Retinal pigment epithelial cell (primary cell): ENCODE measurements at places on chromosomes 7 and 10.

DNA sequence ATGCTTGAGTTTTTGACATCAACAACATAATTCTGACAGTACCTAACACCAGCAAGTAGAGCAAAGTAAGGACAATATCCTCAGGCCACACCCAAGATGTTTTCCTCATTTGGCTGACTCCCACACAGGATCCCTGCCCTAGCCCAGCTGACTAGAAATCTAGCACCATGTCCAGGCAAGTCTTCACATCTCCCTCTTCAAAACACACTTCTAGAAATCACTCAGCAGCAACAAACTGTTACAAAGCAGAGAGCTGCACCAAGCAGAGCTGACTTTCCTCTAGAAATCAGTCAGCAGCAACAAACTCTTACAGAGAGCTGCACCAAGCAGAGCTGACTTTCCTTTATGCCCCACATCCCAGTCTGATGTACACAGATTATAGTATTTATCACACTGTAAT, 7.7 kb downstream of the TMEM168 start:
- no peak for DNase-seq

DNA sequence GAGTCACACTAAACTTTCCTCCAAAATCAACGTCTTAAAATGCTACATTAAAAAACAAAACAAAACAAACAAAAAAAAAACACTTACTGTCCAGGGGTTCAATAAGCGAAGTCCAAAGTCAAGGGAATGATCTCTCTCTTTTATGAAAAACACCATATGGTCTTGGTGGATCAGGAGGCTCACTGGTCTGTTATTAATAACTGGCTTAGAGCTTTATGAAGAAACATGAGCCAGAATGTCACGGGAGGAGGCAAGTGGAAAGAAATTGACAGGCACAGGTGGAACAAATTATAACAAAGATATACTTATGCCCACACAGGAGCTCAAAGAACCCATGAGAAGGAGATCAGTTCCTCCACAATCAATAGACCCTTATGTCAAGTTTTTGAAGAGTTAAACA, at the start of gene MRLN:
MRLN (minus strand) TSS at position 189 of the 400 bp plus-strand sequence.
- no peak for DNase-seq

DNA sequence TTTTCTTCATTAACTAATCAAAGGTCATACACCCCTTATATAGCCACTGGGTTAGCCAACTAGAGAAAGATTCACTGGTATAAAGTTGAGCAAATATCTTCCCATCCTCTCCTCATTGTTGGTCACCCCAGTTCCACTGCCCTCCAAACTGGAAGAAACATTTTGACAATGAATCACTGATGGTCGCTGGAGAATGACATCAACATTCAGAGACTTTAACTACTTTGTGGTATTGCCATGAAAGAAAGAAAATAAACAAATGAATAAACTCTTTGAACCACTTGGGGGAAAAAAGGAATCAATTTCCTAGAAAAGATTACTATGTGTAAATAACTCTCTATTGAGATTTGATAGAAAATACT, 23.4 kb downstream of the HYCC1 start:
- no peak for DNase-seq

DNA sequence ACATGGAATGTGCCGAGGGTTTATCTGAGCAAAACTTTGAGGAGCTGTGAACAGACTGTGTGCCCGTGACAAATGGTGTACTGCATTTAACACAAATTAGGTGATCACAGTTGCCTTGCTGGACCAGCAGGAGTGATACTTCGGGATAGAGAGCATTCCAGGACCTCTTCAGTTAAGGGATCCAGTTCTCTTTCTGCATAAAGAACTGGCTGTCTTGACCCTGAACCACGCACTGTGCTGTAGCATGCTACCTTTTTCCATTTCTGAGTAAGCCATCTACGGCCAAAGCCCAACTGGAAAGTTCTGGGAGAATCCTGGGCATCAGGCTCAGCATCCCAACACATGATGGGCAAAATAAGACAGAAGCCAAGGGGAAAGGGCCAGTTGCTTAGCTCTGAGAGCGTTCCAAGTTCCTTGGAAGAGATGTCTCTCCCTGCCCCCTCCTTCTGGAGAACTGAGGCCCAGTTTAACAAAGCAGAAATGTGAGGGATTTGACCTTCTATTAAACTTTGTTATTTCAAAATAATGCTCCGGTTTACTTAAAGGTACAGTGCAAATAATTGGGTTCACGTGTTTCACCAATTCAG, 37.9 kb upstream of the ADD3 start:
- DNase-seq: no peak

DNA sequence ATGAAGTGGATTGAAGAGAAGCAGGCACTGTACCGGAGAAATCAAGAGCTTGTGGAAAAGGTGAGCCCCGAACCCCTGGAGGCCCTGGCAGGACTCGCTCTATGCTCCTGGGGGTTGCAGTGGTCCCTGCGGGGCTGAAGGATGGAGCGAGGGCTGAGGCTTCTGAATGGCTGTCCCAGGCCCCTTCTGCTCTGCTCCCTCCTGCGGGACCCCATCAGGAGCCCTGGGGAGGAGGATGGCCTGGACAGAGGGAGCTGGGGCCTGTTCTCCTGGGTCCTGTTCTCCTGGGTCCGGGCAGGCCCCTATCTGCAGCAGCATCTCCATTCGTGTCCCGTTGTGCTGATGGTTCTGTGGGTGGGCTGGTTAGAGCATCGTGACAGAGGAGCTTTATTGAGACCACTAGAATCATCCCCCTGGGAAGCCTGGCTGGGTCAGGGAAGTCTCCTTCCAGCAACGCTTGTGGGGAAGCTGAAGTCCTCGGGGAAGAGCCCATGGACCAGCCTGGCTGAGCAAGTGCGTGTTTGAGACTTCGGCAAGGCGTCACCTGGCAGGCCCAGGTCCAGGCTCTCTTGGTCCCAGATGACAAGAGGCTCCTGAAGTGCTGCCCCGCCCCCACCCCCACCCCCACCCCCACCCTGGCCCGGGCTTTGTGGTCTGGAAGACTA, 41.1 kb upstream of the DPYSL4 start:
- DNase-seq: no peak

DNA sequence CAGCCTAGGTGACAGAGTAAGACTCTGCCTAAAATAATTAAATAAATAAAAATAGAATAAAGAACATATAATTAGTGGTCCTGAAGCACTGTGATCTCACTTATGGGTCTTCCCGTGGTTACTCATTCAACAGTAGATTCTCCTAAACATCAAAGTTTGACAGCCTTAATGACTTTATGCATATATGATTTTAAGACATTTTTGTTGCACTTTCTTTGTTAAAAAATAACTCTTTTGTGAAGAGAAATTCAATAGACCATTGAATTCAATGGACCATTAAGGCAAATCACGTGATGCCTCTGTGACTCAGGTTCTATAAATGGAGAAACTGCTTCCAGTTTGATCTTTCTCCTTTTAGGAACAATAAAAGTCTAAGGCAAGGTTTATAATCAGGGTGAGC, 59.6 kb downstream of the ATOH7 start:
- no peak for DNase-seq

- no peak for DNase-seq
Observed at GRCh38 chr10:16915300-16915699, 98.1 kb upstream of the RSU1 start.

DNA sequence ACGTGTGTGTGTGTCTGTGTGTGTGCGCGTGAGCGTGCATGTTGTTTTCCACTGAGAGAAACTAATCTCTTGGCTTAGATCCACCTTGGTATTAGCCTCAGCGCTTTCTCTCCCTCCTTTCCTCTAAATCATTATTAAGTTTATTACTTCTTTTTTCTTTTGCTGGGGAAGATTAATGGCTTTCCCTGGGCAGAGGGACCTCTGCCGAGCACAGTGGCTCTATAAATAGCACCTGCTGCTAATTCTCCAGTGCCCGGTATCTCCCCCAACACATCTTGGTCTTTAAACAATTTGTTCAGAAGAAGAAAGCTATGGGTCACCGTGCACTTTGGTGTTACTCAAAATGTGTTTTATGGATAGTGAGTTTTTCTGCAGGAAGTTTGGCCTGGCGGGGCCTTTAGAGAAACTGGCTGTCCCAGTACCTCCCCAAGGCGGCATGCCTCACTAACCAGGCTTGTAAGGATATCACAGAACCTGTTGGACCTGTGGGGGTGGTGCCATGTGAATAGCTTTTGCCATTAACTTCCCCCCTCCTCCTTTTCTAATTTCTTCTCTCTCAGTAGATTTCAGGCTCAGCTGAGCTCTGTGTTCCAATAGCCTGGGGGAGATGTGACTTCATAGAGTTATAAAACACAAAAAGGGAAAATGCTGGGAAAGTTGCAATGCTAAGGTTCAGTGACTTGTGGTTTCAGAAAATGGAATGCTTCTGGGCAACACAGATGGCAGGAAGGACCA, 70.1 kb upstream of the RAB11FIP2 start:
- DNase-seq: peak; percentile 55

- DNase-seq: no peak
Observed at GRCh38 chr7:82549616-82550285, 106.2 kb upstream of the CACNA2D1 start.

DNA sequence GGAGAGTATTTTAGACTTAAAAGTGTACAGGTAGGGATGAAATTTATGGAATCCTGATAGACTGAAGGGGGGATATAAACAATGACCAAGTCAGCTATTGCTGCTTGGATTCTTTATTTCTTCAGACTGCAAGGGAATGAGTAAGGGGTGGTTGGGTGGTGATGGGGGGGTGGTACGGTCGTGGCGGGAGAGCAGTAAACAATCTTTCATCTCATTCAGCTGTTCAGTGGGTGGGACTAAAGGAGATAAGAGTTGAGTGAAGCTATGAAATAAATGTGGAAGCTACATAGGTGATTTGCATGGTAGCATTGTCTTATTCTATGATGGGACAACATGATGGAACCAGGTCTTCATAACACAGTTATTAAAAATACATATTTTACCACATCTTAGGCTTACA, 1.8 kb downstream of the SEPTIN7 start:
- no peak for DNase-seq

- no peak for DNase-seq
Observed at GRCh38 chr7:142401951-142402350, 144.1 kb upstream of the PRSS58 start.

DNA sequence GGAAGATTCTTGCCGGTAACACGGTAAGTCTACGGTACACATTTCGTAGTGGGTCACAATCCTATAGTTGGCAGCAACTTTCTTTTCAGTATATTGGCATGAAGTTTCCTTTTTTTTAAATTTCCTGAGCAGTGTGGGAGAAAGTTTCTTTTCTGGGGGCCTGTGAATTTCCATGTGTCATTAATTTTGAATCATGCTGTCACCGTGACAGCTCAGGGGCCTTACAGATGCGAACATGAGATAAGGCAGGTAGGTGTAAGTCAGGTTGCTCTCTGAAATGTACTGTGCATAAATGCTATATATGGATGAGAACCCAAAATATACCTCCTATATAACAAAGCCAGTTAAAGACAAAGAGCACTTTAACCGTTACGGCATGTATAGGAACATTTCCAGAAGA, 65.4 kb upstream of the SEM1 start:
- DNase-seq: no peak

GRCh38 chr10:107230887-107231286, 66.4 kb upstream of the SORCS1 start:
- DNase-seq: no peak

DNA sequence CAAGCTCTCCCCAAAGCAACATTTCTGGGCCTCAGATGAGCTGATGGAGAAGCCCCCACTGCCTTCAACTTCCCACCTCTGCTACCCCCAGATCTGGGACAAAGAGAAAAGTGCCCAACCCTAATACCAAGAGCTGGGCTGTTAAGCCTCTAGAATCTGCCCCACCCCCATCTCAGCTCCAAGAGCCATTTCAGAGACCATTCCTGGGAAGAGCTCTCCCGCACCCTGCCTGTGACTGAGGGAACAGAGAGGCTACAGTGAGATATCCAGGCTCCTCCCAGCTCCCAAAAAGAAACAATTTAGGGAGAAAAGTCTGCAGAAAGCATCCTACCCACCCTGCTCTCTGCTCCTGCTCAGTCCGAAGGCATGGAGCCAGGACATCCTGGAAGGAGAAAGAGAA, 2.5 kb upstream of the KCNH2 start:
- DNase-seq: no peak

- DNase-seq: peak; percentile 20
Observed at GRCh38 chr7:96952974-96953391, 52.4 kb upstream of the DLX6 start.

DNA sequence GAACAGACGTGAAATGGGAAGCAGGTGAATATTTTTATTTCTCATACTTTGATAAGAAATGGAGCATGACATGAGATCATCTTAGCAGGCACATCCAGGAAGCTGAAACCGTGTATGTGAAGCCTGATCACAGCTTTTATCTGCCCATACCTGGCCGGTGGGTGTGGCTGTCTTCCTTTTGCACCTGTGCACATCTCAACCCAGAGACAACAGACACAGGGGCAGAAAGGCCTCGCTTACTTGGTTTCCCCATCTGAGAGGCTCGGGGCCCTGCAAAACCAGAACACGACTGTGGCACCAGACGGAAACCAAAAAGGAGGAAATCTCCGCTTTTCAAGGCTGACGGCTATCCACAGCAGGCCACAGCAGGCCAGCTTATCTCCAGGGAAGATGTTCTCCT, 116.4 kb downstream of the TCERG1L start:
- no peak for DNase-seq

DNA sequence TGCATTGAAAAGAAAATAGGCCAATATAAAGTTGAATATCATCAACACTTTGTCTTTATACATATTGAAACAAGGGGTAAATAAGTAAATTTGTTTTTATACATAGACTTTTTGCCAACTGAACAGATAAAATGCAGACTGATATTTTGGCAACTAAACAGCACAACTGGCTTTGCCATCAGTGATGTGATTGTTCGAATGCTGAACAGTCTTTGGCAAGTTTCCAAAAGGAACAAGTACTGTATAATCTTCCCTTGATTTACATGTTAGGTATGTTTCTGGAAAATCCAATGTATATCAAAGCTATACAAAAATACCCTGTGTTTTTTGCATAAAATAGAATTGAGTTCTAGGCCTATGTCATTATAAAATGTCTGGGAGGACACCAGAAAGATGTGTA, 18.2 kb upstream of the ANKRD1 start:
- DNase-seq: no peak

- no peak for DNase-seq
Observed at GRCh38 chr7:138097064-138097741, 20.9 kb downstream of the AKR1D1 start.

DNA sequence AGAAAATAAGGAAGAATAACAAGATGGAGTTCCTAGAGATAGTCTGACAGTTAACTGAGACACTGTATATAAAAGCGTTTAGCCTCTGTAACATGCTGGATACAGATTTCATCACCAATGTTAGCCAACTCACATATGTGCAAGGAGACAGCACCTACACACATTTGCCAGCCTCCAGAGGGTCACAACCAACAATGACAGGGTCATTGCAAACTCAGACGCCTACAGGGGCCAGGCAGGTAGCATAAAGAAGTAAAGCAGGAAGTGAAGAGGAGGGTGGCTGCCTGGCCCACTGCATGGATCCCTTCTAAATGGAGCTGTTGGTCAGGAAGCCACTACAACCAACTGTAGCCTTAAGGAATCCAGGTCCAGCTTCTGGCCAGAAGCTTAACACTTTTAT, 50.4 kb downstream of the NRAP start:
- no peak for DNase-seq

GRCh38 chr7:91343420-91343960, 79.3 kb downstream of the FZD1 start:
- no peak for DNase-seq
